Fibroblast of skin of abdomen (primary cell): ENCODE measurements at places on chromosomes 11 and 22.

- peak; percentile 73 for DNase-seq
Measured at GRCh38 chr11:64358907-64359711, at the start of gene RPS6KA4. RPS6KA4 (plus strand) TSS chr11:64359162; CDS start chr11:64359236, 74 bp downstream.

- DNase-seq: no peak
Measured at GRCh38 chr11:123373754-123374621, 56.1 kb upstream of the GRAMD1B start.

DNA sequence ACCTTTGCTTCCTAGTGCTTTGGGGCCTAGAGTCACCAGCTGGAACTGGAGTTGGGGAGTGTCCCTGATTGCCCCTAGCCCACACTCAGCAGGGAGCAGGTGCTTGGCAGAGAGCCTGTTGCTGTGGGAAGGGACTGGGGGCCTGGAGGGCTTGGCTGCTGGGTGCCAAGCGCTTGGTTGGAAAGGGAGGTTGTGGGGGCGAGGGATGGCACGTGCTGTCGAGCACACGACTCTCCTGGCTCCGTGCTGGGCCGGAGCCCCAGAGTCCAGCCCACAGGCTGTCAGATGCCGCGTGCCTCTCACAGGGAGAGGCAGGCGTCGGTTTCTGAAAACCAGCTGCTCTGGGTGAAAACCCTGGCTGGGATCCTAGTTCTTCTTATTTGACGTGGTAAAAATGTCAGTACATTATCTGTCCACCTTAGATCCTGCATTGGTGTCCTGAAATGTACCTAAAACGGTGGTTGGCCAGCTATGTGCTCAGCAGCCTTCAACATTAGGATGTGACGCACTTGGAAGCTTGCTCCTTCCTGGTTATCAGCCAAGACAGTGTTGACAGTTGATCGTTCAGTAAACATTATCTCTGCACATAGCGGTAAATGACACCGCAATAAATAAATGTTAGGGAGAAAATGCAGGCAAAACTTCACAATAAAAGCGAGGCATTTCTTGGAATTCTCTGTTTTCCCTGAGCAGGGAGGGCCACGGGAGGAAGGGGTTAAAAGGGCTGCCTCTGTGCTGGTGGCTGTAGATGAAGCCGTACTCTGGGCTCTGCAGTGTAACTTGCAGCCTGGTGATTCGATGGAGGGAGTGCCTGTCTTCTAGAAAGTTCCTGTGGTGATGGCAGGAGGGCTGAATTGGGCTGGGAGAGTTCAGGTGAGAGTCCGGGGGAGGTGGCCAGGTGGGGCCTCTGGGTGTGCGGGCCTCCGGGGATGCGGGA lies 29.2 kb downstream of the GRAMD4 start:
- DNase-seq: peak; percentile 9

- DNase-seq: no peak
Measured at GRCh38 chr11:84722583-84723108, 904.5 kb downstream of the DLG2 start.

DNA sequence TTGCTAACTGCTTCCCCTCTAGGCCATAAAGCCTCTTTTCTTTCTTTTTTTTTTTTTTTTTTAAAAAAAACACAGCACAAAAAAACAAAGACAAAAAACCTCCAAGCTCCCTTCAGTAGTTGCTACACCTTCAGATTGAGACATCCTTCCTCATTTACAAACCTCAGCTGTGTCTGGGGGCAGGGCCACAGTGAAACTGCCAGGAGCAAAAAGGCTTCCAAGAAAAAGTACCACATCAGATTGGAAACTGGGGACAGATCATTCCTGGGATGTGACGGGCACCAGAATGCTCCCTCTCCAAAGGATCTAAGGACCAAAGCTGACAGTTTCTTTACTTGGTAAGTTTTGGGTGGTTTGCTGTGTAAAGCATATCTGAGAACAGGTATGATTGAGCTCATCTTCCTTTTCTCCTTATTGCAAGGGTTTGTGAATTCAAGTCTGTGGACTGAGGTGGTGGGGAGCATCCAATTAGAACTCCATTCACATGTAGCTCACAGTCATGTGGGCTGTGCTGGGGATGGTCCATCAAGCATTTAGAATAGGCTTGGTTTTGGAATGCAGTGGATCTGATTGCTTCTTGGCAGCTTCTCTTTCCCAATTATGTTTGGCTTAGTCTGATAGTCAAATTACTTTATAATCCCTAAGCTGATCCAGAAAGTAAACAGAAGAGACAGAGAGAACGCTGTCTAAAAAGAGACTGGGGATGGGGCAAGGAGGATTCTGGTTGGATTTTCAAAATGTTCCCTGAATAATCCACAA lies 705 bp downstream of the BBOX1 start:
- DNase-seq: no peak

DNA sequence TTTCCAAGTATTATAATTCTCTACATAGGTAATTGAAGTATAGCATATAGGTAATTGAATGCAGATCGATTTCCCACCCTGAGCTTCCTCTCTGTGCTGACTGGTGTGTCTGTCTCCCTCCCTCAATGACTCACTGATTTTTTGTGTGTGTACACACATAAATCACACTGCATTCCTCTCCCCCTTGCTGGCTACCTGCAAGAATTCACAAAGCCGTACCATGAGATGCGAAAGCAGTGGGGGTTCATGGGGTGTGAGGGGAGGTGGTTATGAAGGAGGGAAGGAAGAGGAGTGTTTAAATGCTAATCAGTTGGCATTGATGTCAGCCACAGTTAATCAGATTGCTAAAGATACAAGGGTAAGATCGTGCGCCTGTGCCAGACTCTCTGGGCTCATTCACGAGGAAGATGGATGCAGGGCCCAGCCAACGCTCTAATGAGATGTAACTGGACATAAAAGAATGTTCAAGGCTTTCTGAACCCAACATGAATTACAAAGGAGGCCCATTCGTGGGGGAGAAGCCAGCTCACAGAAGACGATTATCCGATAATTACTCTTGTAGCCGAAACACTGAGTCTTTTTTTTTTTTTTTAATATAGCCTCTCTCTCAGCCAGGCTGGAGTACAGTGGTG lies 107.4 kb downstream of the SEZ6L start:
- DNase-seq: no peak

DNA sequence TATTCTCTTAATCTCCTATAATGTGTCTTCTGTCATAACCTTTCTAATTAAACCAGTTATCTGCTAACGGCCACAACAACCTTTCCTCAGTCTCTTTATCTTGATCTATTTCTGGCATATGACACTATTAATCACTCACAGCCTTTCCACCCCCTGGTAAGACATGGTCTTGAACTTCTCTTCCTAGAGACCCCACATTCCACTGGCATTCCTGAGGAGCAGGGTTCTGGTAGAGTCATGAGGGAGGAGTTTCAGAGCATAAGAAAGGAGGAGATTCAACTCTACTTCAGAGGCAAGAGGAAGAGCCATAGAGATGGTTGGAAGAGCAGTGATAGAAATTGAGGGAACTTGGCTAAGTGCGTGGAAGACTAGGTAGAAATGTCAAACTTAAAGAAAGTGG lies 325.6 kb downstream of the BLID start:
- DNase-seq: no peak

- peak; percentile 55 for DNase-seq
Measured at GRCh38 chr22:46547883-46548244, 10.4 kb upstream of the CELSR1 start.

DNA sequence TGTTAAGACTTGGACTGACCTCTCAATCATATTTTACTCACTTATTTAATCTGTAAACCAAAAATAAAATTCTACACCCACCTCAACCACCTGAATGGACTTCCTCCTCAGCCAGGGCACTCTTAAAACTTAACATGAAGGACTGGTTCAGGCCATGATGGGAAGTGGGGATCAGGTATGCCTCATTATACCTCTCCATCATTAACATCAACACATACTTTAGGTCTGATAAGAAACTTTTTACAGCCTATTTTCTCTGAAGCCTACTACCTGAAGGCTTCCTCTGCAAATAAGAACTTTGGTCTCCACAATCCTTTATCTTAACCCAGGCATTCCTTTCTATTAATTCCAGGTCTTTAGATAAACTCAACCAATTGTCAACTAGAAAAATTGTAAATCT lies 390.0 kb downstream of the AASDHPPT start:
- no peak for DNase-seq

DNA sequence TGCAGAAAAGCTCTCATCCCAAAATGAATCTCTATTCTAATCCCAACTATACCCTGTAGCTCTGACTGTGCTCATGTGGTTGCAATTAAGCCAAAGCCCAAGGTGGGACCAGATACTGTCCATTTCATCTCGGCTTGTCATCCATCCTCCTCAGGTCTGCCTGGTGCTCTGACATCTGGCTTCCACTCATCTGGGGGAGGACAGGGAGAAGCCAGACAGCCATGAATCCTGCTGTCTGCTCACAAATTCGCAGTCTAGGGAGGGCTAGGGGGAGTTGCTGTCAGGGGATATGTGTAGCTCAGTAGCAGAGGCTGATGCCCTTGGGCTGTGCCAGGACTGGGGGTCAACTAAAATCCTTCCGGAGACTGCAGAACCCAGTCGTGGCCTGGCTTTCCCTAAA lies 167.1 kb downstream of the ETS1 start:
- peak; percentile 58 for DNase-seq

- DNase-seq: no peak
Measured at GRCh38 chr11:128761339-128761738, 67.5 kb downstream of the FLI1 start.

- no peak for DNase-seq
Measured at GRCh38 chr11:1556278-1556902, 15.7 kb downstream of the DUSP8 start.

GRCh38 chr11:83284501-83285150 lies 1.5 kb downstream of the CCDC90B start:
- no peak for DNase-seq

DNA sequence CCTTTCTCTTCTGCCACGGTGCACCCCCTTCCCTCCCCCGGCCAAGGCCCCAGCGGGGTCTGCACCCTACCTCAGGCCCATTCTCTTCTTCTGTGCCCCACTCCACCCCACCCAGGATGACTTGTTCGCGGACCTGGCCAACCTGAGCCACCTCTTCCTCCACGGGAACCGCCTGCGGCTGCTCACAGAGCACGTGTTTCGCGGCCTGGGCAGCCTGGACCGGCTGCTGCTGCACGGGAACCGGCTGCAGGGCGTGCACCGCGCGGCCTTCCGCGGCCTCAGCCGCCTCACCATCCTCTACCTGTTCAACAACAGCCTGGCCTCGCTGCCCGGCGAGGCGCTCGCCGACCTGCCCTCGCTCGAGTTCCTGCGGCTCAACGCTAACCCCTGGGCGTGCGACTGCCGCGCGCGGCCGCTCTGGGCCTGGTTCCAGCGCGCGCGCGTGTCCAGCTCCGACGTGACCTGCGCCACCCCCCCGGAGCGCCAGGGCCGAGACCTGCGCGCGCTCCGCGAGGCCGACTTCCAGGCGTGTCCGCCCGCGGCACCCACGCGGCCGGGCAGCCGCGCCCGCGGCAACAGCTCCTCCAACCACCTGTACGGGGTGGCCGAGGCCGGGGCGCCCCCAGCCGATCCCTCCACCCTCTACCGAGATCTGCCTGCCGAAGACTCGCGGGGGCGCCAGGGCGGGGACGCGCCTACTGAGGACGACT lies 15.9 kb downstream of the RTN4RL2 start:
- no peak for DNase-seq

- DNase-seq: peak; percentile 57
Measured at GRCh38 chr11:96275801-96276594, 67.0 kb downstream of the MAML2 start.

GRCh38 chr11:72430741-72431570 lies 3.4 kb downstream of the CLPB start:
- DNase-seq: peak; percentile 52

DNA sequence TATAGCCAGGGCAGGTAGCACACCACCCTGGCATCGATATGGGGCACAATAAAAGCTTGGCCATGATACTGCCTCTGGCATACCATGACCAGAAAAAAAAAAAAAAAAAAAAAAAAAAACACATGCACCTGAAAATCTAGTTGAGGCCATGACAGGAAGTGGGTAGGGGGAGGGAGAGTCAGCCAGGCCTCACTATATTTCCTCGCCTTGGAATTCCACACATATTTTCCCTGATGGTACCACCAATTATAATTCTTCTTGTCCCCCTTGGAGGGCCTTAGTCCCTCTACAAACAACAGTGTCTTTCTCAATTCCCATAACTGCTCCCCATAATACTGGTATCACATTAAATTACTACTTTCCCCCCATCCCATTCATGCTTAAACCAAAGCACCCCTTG lies 12.6 kb upstream of the CHKA start:
- DNase-seq: no peak

DNA sequence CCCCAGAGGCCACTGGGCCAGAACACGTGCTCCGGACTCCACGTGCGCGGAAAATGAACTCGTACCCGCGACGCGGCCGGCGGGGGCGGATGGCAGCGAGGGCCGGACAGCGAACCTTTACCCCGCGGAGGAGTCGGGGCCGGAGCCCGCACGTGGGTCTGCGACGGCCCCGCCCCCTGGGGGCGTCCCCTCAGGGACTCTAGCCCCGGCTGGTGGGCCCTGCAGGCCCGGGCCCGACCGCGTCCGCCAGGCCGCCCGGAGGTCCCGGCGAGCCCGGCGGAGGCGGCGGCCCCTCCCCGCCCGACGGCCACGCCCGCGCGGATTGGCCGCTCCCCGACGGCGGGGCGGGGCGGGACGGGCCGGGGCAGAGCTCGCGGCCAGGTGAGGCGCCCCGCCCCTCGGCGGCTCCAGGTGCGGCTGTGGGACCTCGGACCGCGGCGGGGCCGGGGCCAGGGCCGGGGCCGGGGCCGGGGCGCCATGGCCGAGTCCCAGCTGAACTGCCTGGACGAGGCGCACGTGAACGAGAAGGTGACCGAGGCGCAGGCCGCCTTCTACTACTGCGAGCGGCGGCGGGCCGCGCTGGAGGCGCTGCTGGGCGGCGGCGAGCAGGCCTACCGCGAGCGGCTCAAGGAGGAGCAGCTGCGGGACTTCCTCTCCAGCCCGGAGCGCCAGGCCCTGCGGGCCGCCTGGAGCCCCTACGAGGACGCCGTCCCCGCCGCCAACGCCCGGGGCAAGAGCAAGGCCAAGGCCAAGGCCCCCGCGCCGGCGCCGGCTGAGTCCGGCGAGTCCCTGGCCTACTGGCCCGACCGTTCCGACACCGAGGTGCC lies at the start of gene FAM83F:
FAM83F (plus strand) TSS at position 389 of the 827 bp plus-strand sequence; CDS start at position 478, 89 bp downstream.
- DNase-seq: no peak

DNA sequence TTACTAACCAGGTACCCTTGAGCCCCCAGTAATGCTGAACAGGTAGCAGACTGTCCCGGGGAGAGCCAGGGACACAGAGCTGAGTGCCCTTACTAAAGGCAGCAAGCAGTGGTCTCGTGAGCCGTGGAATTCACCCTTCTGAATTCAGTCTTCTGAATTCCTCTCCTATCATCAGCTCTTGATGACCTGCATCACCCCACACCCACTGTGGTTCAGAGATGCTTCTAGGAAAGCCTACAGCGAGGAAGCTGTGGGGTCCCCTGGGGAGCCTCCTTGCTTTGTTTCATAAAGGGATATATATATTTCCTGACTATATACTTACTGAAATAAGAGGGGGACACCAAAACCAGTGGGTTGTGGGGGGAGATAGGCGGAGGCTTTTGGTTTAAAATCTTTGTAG lies 2.6 kb downstream of the SPATA19 start:
- no peak for DNase-seq

- DNase-seq: no peak
Measured at GRCh38 chr11:92920331-92920730, 49.1 kb upstream of the MTNR1B start.

DNA sequence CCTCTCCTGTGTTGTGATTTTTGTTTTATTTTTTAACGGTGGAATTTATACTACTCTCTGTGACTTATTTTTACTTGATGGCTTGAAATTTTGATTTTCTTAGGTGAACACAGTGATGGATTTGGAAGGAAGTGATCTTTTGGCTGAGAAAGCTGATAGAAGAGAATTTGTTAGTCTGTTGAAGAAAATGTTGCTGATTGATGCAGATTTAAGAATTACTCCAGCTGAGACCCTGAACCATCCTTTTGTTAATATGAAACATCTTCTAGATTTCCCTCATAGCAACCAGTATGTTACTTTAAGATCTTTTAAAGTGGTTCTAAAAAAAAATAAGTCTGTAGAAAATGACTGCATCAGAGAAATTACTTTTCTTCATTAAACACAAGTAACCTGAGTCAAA lies 82.1 kb downstream of the HIPK3 start:
- no peak for DNase-seq
